ENCODE measurements at places on chromosomes 4 and X.

DNA sequence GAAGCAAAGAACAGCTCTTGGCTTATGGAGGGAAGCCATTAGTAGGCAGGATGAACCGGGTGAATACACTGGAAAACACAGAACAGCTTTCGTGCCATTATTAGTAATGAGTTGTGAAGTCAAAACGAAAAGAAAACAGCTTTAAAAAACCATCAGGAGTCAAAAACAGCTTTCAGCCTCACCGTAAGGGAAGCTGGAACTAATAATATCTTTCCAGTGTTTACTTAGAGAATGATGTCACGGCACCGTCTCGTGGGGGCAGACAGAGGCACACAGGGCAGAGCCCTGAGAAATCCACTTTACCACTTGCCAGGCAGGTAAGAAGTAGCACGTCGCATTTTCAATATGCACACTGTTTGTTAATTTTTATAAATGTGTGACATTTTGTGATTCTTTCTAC, 37.9 kb upstream of the HMX1 start:
- no peak for DNase-seq

DNA sequence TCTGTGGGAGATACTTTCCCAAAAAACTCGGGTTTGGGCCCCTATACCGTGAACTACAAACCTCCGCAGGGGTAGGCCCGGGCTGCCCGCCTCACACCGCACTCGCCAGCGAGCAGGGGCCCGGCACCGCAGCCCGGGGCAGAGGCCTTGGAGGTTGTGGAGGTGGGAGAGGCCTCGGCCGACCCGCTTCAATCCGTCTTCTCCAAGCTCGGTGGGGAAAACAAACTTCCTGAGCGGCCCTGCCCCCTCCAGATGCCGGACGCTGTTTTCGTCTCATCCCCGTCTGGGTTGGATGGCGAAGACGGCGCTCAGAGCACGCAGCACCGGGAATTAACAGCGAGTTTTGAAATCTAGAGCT, 442 bp upstream of the MCUB start:
- no peak for DNase-seq

- no peak for DNase-seq
Measured at GRCh38 chr4:39406763-39407583, at the start of gene KLB. Gene KLB, plus strand, starts transcription at chr4:39406930. Its CDS starts 20 bp downstream, at chr4:39406950.

DNA sequence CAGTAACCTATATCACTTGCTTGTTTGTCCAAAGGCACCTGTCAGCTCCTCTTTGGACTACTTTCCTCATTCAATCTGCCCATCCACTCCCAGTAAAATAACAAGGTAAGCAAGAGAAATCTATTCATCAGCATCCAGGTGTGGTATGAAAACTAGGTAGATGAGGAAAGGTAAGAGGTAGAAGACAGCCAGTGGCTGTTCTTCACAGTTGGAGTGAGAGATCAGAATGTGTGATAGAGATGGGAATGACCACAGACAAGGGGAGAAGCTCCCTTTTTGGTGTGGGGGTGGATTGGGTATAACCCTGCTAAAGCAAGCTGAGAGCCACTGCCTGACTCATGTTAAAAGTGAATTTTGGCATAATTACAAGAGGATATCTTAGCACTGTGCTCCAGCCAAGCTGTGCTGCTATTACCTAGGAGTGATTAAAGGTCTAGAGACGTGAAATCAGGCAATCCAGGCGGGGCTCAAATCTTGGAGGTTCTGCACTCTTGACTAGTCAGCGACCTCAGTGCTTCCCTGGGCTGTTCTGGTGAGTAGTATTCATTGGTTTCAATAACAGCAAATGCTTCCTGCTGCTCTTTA, 28.1 kb upstream of the RASL11B start:
- no peak for DNase-seq

- no peak for DNase-seq
Measured at GRCh38 chr4:132707955-132708354, 441.1 kb upstream of the PCDH10 start.

DNA sequence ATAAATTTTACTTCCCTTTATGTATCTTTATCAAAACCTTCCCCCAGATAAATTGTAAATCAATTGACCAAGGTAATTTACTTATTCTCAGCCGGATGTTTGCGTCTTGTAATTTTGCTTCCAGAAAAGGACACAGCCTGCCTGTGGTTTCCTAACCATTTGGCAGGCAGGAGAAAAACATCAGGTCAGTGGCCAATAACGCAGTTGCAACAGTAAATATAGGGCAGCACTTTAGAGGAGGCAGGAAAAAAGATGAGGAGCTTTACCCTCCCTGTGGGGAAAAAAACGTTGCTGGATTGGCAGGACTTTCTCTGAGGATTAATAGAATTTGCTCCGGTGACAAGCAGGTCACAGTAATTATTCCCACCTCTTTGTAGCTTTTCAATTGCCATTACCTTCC, 2618.1 kb downstream of the ARAP2 start:
- DNase-seq = no peak

GRCh38 chrX:9825966-9826365, 39.7 kb downstream of the SHROOM2 start:
- DNase-seq = no peak

DNA sequence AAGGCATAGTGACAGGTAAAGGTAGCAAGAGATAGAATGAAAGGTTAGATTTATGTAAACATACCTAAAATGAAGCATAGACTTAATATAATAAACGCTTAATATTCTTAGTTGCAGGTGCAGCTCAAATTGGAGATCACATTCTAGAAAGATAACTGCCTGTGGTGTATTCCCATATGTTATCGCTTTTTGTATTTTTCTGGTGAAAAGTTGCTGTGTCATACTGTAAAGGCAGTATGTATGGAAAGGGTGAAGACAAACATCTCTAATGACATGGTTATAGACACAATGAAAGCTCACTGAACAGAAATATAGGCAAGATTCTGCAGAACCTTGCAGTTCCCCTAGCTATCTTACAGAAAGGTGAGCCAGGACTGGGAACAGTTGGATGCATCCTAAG, 240.3 kb downstream of the DCLK2 start:
- DNase-seq = no peak

DNA sequence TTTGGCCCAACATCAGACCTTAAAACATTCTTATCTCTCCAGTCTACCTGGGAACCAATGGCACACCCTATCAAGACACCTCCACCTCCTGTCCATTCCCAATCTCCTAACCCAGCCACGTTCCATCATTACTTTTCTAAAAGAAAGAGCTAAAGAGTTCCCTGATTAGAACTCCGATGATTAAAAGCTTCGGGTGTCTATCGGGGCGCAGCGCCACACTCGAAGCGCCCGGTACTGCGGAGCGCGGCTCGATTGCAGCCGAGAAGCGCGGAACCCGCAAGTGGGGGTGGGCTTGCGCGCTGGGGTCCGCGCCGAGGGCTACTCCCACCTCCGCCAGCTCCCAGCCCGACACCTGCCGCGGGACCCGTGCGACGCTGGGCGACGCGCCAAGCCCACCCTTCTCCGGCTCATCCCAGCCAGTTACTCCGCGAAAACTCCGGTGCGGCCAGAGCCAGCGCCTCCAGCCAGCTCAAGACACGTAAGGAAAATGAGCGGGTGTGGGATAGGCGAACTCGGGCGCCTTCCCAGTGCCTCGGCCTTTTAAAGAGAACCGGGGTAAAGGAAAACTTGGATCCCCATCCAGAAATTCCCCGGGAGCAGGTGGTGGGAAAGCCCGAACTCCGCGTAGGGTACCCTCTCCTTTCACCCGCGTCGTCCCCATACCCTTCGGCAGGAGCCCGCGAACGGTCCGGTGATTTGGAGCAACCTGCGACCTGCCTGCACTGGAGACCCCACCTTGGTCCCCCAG, 593 bp downstream of the NPY1R start:
- DNase-seq = no peak

GRCh38 chr4:174120446-174121295, 162.8 kb downstream of the FBXO8 start:
- no peak for DNase-seq

DNA sequence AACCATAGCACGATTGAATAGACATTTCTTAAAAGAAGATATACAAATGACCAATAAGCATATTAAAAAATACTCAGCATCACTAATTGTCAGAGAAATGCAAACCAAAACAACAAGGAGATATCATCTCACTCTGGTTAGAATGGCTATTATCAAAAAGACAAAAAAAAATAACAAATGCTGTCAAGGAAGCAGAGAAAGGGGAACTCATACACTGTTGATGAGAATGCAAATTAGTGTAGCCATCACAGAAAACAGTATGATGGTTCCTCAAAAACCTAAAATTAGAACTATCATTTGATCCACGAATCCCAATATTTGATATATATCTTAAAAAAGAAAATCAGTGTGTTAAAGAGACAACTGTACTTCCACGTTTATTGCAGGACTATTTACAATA, 71.7 kb upstream of the BANK1 start:
- no peak for DNase-seq

- no peak for DNase-seq
Measured at GRCh38 chr4:150771382-150771781, 189.4 kb downstream of the MAB21L2 start.

DNA sequence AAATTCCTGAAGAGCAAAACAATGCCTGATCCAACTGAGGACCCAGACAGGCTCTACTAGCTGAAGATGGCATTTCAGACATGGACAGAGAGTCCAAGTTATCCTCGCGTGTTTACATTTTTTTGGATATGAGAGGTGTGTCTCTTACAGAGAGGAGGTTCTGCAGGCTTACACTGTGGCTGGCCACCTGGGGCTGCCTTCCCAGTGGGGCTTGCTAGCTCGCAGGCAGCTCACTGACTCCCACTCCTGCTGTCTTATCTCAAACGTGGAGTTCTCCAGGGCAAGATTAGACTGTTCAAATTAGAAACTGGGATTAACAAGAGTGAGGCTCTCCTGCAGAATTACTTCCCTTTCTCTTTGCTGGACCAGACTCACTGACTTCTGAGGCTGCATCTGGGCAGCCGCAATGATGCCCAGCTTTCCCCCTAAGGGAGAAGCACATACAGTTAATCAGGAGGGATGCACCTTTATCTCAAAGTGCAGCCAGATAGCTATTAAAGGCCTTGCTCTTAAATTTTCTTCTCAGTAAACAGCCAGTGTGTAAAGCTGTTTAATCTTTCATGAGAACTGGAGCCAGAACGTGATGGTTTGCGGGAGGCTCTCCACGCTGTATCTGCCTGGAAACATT, 123.0 kb downstream of the ENPP6 start:
- no peak for DNase-seq

- no peak for DNase-seq
Measured at GRCh38 chr4:37188100-37188499, 56.4 kb upstream of the NWD2 start.

GRCh38 chrX:97401154-97401553, 517.4 kb downstream of the RPA4 start:
- no peak for DNase-seq

DNA sequence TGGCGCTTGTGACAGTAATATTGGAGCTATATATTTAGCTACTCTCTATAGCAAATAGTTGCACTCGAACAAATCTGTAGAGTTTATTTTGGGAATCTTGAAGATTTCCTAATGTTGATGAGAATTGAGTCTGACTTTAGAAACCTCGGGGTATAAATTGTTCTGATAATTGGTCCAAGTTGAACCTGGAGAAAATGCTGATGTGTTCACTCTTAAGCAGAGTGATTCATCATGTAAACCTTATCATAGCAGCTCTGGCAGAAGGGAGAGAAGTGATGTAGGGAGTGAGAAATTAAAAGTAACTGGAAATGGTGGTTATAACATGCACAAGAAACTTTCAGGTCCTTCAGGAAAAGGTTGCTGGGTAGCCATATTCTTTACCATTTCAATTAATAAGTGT, 16.4 kb upstream of the SLC4A4 start:
- DNase-seq = no peak

DNA sequence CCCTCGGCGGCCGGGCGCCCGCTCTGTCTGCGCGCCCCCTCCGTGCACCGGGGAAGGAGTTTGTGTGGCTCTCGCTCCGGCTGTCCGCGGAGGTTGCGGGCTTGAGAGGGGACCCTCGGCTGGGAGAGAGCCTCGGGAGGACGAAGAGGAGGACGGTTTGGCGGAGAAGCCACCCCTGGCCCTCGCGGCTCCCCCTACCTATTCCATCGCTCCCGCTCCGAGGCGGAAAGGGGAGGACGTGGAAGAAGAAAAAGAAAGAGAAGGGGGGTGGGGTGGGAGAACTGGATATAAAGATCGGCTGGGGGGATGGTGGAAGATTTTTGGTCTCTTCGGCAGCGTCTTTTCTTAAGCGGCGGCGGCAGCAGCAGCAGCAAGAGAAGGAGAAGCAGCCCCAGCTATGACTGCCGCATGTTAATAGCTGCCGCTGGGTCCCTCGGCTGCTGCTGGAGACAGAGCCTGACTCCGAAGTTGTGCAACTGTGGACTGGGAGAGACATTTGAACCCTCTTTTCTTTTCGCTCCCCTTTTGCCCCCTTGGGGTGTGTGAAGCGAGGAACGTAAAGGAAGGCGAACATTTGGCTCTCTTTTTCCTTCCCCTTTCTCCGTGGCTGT, 895 bp downstream of the ADGRL3 start:
- no peak for DNase-seq

- DNase-seq = no peak
Measured at GRCh38 chr4:118586357-118586790, 98.8 kb upstream of the METTL14 start.

GRCh38 chr4:122652379-122652778, 31.5 kb upstream of the IL21 start:
- DNase-seq = no peak

DNA sequence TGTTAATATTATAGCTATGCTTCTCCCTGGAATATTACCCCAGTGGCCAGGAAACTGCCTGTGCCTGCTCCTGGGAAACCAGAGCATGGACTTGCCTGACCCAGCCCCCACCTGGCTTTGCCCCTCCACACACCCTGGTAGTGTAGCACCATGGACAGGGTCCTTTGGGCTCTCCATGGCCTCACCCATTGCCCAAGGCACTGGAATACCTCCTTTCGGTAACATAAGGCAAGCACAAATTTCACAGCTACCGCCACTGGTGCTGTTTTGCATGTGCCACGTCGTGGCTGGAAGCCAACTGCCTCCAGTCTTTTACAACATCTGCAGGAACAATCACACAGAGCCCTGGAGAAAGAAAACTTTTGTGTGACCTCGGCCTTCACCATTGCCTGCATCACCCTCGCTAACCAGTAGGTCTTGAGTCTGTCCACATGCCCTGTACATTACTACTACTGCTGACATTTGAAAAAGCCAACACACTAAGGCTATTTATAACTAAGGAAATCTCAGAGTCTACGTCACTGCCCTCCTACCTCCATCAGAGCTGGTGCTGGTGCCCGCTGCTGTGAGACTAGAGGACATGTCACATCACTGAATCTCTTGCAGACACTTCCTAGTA, 47.7 kb downstream of the HPGD start:
- DNase-seq = no peak

GRCh38 chr4:1856943-1857699, 1.2 kb upstream of the LETM1 start:
- no peak for DNase-seq

DNA sequence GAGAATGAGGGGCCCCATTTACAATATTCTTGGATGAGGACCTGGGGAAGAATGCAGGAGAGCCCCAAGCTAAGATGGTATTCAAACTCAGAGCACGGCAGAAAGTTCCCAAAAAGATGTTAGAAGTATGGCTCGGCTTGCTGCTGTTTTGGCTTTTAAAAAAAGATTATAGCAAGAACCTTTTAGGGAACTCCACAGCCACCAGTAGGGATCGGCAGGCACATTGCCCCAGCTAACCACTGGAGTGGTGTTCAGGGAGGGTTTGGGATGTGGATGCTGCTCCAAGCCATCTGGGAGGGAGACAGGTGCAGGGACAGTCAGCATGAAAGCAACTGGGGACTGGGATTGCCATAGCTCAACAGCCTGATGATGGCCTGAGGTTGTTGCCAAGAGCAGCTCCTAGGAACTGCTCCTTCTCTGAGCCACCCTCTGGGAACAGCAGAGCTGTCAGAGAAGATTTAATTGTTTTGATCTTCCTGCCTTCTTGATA, 63.0 kb downstream of the SORBS2 start:
- DNase-seq = no peak

Measured in stimulated activated CD8-positive, alpha-beta memory T cell treated with anti-CD3 and anti-CD28 coated beads, Interleukin-4, amount 100 ng/mL, for 4 hours (primary cell).